ENCODE measurements at places on chromosomes 11 and 22.
A peak's percentile ranks its signal among the peaks of the same experiment; 100 is the strongest.

- peak; percentile 13 for DNase-seq
Measured at GRCh38 chr22:49565516-49565855, 262.2 kb downstream of the BRD1 start.

GRCh38 chr11:12083380-12083779, 27.0 kb upstream of the MICAL2 start:
- no peak for DNase-seq

- DNase-seq = peak; percentile 48
Measured at GRCh38 chr22:46074771-46075551, 75.4 kb upstream of the PPARA start.

GRCh38 chr11:118790357-118791110, 430 bp downstream of the DDX6 start:
- peak; percentile 68 for DNase-seq

GRCh38 chr11:112481893-112482292, 221.2 kb upstream of the PLET1 start:
- no peak for DNase-seq

DNA sequence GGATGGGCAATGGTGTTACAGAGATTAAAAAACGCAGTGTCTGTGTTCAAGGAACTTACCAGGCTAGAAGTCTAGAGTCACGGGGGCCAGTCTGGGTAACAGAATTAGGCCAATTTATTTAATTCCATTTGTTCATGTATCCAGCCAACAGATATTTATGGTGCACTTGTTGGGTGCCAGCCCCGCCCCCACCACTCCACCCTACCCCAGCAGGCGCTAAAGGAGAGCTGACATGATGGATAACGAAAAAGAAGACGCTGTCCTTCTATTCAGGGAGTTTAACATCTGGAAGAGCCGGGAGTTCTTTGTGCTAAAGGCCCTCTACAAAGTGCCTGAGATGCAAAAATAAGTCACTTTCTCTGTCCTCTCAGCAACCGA, 1.1 kb upstream of the BMAL1 start:
- DNase-seq = peak; percentile 36

- DNase-seq = no peak
Measured at GRCh38 chr22:17090550-17090949, 5.8 kb downstream of the IL17RA start.

DNA sequence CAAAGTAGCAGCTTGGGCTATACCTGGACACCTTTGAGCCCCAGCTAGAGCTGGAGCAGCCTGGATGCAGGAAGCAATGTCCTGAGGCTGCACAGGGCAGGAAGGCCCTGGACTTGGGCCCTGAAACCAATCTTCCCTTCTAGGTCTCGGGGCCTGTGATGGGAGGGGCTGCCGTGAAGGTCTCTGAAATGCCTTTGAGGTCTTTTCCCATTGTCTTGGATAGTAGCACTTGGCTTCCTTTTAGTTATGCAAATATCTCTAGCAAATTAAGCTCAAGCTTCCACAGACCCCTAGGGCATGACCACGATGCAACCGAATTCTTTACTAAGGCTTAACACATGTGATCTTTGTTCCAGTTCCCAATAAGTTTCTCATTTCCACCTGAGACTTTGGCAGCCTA, 40.0 kb downstream of the LINC01488 start:
- no peak for DNase-seq

- no peak for DNase-seq
Measured at GRCh38 chr11:62033191-62034035, 66.0 kb upstream of the FTH1 start.

DNA sequence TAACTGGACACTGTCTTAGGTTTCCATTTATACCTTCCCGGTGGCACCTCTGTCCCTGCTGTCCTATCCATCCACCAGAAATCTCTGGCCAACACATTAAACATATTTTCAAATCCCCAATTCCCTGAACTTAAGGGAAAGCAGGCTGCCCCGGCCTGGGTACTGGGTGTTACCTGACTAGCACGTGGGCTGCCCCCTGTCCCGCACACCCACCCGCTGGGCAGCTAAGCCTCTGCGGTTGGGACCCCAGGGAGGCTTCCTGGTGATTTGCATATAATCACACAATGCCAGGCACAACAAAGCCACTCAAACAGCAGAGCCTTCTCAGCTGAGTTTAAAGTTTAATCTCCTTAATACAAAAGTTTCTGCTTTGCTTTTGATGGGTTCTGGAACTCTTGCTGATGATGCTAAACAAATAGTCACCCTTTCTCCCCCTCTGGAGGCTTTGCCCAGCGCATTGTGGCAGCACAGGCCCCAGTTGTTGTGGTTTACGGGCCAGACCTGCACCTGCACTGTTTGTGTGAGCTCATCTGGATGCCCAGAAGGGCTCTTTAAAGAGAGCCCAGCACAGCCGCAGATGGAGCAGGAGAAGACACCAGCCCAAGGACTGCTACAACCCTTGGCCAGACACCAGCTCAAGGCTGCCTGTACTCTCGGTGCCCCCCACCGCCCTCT, 59.9 kb upstream of the POU2AF1 start:
- DNase-seq = no peak

DNA sequence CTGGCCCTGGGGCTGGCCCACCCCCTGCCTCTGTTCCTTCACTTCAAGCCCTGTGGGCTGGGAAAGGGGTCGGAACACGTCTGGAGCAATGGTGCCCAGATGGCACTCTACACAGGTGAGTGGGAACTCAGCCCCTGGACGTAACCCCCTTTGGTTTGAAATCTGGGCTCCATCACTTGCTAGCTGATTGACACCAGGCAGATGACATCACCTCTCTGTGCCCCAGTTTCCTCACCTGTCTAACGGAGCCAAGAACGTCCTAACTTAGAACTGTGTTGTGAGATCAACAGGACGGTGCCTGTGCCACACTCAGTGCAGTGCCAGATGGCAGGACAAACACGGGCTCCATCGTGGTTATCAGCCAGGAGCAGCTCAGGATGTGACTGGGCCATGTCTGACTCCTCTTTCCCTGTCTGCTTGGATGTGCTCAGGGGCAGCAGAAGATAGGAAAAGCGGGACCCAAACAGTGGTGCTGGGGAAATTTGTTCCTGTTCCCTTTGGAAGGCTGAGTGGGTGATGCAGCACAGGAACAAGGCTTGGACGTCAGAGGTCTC, 24.4 kb downstream of the NPTXR start:
- DNase-seq = no peak

DNA sequence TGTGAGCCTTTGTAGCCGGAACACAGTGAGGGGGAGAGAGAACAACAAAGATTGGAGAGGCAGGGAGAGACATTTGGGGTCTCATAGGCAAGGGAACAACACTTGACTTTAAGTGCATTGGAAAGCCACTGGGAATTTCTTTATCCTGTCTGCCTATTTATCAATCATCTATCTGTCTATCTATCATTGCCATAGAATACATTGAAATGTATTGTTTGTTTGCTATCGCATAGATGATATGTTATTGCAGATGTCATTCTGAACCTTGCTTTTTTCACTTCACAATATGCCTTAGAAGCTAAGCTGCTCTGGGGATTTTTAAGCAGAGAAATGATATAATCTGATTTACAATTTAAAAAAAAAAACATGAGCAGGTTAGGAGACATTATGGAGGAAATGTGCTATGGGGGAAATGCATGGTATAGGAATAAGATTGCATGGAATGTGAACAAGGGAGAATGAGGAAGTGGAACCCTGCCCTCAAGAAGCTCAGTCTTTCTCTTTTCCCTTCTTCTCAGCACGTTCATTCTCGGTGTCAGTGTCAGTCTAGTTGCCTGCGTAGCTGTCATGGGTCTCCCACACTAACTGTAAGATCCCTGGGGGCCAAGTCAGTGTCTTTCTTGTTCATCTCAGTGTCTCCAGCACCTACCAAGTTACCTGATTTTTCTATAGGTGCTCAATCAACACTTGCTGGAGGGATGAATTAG, 158.7 kb upstream of the ARHGAP20 start:
- DNase-seq = no peak

DNA sequence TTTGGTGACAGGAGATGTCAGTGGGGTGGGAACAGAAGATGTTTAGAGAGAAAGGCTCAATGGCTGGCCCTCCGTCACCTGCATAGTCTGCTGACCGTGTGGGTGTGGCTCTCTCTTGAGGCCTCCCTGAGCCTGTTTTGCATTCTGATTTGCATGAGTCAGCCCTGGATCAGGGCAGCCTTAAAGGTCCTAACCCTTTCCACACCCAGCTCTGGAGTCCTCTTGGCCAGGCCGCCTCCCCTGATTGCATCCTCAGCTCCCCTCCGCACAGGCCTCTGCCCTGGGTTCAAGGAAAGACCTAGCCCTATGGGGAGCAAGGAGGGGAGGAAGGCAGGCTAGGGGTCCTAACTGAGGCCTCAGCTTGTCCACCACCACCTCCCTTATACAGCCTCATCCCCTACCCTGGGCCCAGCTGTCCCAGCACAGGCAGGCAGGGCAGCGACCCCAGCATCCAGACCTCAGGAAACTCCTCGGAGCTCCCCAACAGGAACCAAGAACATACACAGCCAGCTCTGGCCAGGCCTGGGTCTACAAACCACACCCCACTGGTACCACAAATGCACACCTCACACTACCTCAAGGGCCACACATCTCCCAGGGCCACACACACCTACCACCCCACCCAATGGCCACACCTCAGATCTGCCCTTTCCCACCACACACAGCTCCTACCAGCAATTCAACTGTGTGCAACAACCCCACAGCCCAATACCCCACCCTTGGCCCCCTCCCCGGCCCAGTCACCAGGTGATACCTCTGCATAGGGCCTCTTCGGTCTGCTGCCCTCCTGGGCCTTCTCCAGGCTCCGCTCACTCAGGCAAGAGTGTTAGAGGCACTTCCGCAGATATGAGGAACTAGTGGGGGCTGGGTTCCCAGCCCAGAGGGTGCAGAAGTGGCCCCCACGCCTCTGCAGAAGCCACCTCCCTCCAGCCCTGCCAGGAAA, 13.7 kb downstream of the ARAP1 start:
- DNase-seq = no peak

DNA sequence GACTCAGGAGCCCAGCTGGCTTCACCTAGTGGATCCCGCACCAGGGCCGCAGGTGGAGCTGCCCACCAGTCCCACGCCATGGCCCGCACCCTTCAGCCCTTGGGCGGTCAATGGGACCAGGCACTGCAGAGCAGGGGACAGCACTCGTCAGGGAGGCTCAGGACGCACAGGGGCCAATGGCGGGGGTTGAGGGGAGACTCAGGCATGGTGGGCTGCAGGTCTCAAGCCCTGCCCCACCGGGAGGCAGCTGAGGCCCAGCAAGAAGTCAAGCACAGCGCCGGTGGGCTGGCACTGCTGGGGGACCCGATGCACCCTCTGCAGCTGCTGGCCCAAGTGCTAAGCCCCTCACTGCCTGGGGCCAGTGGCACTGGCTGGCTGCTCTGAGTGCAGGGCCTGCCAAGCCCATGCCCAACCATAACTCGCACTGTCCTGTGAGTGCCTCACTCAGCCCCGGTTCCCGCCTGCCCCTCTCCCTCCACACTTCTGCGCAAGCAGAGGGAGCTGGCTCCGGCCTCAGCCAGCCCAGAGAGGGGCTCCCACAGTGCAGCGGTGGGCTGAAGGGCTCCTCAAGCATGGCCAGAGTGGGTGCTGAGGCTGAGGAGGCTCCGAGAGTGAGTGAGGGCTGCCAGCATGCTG, 111.7 kb upstream of the PGR start:
- no peak for DNase-seq

- DNase-seq = no peak
Measured at GRCh38 chr11:57083641-57084385, 95.1 kb downstream of the OR5AK2 start.

DNA sequence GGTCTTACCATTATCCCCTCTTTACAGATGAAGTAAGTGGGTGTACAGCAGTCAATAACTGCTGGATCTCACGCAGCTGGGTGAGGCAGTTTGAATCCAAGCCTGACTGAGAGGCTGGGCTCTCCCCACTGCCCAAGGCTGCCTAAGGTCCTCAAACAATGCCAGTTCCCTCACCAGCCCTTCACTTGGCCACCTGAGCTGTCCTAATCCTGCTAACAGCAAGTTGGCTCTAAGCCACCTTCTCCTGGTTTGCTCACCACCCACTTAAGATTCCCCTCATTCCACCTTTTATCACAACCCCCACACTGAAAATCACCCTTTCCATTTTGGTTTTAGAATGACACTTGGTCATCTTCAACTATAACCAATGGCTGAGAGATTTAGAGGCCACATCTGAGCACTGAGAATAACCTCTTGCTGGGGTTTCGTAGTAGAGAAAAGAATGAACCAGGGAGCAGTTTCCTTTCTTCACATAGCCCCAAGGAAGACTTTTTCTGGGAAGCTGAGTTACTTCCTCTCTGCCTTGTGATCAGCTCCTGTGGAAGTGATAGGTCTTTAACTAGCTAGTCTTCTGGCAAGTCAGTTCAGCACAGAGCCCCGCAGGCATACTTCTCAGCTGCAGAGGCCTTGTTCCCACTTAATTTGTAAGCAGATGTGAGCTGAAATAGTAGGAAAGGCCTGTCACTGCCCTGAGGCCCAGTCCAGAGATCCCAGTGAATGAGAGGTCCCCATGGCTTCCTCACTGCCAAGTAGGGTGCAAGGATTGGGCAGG, 57.8 kb upstream of the TTC12 start:
- no peak for DNase-seq

GRCh38 chr11:12743834-12744449, 69.7 kb downstream of the TEAD1 start:
- DNase-seq = no peak
